Stimulated activated CD8-positive, alpha-beta memory T cell treated with anti-CD3 and anti-CD28 coated beads, Interleukin-7, amount 100 ng/mL, for 1 hour (primary cell): ENCODE measurements at places on chromosomes 4 and X.

- no peak for DNase-seq
Measured at GRCh38 chrX:150074175-150074574, 135.9 kb upstream of the EOLA2 start.

DNA sequence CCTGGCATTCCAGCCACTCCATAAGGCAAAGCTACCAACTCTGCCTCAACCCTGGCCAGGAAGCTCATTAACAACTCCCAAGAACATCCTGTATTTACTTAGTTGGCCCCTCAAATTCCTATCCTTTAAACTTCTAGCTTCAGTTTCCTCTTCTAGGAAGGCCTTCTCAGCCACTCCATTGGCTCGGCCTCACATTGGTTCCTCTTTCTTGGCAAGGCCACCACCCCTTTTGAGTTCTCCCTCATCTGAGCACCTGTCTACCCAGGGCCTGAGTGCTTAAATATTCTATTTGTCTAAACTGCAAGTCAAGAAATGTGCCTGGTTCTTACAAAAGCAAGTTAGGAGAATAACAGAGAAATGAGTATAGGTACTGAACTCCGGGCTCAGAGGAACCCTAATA, 10.0 kb downstream of the SMC1A start:
- no peak for DNase-seq

GRCh38 chrX:85993539-85994197, 53.7 kb downstream of the CHM start:
- DNase-seq, result no peak

DNA sequence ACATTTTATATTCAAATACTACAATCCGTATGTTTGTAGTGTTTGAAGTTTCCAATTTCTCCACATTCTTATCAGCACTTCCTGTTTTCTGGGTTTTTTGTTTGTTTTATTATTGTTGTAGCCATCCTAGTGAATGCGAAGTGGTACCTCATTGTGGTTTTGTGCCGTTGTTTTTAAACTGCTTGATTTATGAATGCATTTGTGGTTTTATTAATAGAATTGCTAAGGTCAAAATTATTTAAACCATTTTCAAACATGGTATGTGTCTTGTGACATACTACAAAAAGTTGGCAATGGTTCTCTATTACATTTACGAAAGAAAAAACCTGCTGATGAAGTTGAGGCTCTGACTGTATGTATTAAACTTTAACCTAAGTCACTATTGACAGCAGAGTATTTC, 780.0 kb upstream of the MAGEB2 start:
- DNase-seq, result no peak

- no peak for DNase-seq
Measured at GRCh38 chrX:78945186-78945912, at the start of gene P2RY10. Gene P2RY10 (plus strand): TSS chrX:78945391. CDS start chrX:78960521, 15,130 bp downstream.

DNA sequence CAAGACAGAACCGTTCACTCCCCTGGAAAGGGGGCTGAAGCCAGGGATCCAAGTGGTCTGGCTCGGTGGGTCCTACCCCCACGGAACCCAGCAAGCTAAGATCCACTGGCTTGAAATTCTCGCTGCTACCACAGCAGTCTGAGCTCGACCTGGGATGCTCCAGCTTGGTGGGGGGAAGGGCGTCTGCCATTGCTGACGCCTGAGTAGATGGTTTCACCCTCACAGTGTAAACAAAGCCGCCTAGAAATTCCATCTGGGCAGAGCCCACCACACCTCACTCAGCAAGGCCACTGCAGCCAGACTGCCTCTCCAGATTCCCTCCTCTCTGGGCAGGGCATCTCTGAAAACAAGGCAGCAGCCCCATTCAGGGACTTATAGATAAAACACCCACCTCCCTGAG, 13.4 kb upstream of the PBDC1 start:
- DNase-seq, result no peak

DNA sequence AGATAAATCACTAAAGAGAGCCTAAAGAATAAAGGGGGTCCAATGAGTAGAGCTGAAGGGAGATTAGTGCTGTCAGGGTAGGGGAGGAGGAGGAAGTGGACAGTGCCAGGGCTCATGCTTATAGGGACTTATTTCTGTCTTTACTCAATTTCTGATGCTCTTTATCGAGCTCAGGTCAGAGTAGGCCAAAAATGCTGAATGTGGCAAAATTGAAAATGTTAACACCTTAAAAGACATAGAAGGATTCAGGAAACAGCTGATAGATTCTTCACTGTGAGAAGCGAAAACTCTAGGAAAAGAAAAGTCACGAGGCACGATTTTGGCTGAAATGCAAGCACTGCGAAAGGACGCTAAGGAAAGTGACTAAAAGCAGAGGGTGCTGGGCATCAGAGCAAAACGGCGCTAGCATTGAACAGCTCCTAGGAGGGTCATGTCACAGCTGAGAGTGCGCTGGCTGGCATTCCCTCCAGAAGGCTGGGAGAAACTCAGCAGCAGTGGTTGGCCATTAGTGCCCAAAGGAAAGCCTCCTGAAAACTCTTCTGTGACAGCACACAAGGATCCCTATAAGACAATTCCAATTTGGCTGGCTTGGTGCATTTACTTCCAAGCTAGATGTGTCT, 150.9 kb downstream of the HS6ST2 start:
- DNase-seq, result no peak

- no peak for DNase-seq
Measured at GRCh38 chr4:173528378-173529321, 1.4 kb downstream of the HAND2 start.

- DNase-seq, result no peak
Measured at GRCh38 chr4:173793937-173794510, 264.0 kb upstream of the HAND2 start.
